PC-3 (cell line): ENCODE measurements at places on chromosomes 5 and 9.

- H3K4me3 ChIP-seq, result no peak overlapping the region
- no peaks in the 10 kb centered on the region for H3K36me3 ChIP-seq
- H3K27me3 ChIP-seq, result peaks cover 75% of the 10 kb centered on the region
- H3K27ac ChIP-seq, result no peak overlapping the region
- peaks cover 7% of the 10 kb centered on the region; the same call in 1 of the 2 replicates for H3K4me1 ChIP-seq
These were observed 243.1 kb upstream of the PANK3 start for GRCh38 chr5:168822248-168822744.

GRCh38 chr5:135072387-135073281 is 38.6 kb upstream of the PITX1 start:
- H3K36me3 ChIP-seq, result no peaks in the 10 kb centered on the region
- no peak overlapping the region for H3K27ac ChIP-seq
- H3K27me3 ChIP-seq, result no peaks in the 10 kb centered on the region
- H3K4me1 ChIP-seq, result no peaks in the 10 kb centered on the region

- no peak overlapping the region for H3K4me3 ChIP-seq
- peak; percentile 54 for DNase-seq
- H3K27ac ChIP-seq, result peak overlapping the region; percentile 55
- H3K4me1 ChIP-seq, result peaks cover 57% of the 10 kb centered on the region
- peaks cover 15% of the 10 kb centered on the region for H3K36me3 ChIP-seq
These were observed 45.4 kb downstream of the HACD4 start for GRCh38 chr9:20985851-20986600.

DNA sequence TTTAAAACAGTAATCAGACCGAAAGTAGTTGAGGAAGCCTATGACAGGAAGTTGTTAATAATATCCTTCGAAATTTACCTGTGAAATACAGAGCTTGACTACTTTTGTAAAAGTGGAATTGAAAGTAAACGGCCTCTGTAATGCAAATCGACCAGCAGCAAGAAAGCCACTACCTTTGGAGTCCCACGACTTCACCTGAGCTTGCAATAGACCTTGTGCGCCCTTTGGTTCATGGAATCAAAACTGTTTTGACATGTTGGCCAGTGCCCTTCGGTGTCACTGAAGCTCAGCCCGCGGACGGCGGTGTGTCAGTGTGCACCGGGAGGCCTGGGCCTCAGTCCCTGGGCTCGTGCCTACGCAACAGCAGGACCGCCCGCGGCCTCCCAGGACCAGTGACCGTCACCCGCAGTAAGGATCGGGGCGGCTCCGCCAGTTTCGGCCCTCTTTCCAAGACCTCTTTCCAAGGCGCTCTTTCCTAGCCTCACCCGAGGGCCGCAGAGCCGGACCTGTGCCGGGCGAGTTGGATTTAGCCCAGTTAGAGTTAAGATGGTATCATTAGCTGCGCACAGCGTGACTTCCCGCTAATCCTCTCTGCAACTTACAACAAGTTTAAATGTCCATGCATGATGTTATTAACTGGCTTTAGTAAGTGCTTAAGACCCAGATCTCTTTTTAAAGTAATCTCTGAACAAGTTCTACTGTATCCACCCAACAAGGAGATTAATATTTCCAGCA is 223.3 kb downstream of the MEF2C start:
- H3K4me3 ChIP-seq, result no peak overlapping the region
- H3K27me3 ChIP-seq, result no peaks in the 10 kb centered on the region
- no peak overlapping the region for H3K27ac ChIP-seq
- H3K36me3 ChIP-seq, result no peaks in the 10 kb centered on the region

- no peak overlapping the region for H3K4me3 ChIP-seq
- H3K4me1 ChIP-seq, result no peaks in the 10 kb centered on the region
- H3K27me3 ChIP-seq, result no peaks in the 10 kb centered on the region
These were observed 8.8 kb downstream of the FAM13B start for GRCh38 chr5:138024117-138024516.
